ENCODE measurements at places on chromosomes 12 and 14. TPM values are rescaled to one million over a fixed set of nuclear protein-coding genes. Genes with fewer than 3 reads are reported as not detected.

GRCh38 chr14:30015489-30015888 lies 87.8 kb upstream of the PRKD1 start:
- no peak for DNase-seq
- no peaks in the 10 kb centered on the region for H3K36me3 ChIP-seq
- no peak overlapping the region for H3K4me3 ChIP-seq

DNA sequence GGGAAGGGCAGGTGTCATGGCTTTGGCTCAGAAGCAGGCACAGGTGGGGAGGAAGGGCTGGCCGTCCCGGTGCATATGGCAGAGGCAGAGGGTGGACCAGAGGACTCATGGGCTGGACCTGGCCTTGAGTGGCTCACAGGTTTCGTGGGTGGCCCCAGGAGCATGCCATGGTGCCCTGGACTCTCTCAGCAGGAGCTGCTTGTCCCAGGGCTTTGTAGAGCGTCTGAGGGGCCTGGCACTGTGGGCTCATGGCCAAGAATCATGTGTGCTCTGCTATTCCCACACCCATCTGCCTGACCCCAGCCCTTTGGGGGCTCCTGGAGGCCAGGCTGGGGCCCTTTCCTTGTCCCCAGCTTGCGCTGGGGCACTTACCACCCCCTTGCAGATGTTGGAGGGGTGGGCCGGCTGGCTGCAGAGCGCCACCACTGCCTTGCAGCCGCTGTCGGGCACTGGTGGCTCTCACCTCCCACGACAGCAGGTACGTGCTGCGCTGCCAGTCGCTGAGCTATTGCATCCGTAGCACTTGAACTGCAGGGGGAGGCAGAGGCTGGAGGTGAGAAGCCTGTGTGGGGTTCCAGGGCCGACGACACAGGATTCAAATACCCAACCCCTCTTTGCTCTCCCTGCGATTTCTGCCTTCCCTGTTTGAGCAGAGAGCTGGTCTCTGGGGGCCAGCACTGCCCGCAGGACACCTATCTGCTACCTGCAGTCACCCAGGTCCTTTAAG lies 187.4 kb upstream of the PRMT8 start:
- peaks cover 10% of the 10 kb centered on the region for H3K27me3 ChIP-seq
- no peak overlapping the region for H3K27ac ChIP-seq
- DNase-seq, result peak; percentile 53
- no peak overlapping the region for H3K4me3 ChIP-seq

DNA sequence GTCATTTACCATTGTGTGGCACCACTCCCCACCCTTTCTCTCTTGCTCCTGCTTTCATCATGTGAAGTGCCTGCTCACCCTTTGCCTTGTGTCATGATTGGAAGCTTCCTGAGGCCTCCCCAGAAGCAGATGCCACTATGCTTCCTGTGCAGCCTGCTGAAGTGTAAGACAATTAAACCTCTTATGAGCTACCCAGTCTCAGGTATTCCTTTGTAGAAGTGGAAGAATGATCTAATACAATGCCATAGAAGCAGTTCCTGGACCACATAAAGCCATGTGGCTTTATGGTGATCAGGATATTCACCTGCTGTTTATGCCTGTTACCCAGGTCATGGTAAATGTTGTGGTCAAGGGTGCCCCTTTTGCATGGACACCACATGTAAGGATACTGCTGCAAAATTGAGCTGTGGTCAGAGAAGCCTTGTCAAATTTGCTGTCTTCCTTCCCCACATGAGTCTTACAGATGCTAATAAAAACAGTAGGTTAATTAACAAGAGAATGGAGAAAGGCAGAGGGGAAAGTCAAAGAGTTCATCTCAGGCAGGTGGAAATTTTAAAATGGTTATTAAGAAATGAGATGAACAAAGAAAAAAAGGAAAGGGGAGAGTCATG lies 112.8 kb upstream of the IFNG-AS1 start:
- H3K4me1 ChIP-seq, result no peaks in the 10 kb centered on the region
- no peak for DNase-seq
- no peak overlapping the region for H3K27ac ChIP-seq
- H3K36me3 ChIP-seq, result no peaks in the 10 kb centered on the region
- no peaks in the 10 kb centered on the region for H3K27me3 ChIP-seq

GRCh38 chr12:27840229-27840999 lies 60.4 kb upstream of the MANSC4 start:
- peaks cover 2% of the 10 kb centered on the region for H3K4me1 ChIP-seq
- no peak overlapping the region for H3K4me3 ChIP-seq
- no peaks in the 10 kb centered on the region for H3K27me3 ChIP-seq
- DNase-seq, result no peak
- H3K27ac ChIP-seq, result no peak overlapping the region

GRCh38 chr14:38762426-38762825 lies 340.6 kb downstream of the SEC23A start:
- no peak for DNase-seq
- no peak overlapping the region for H3K4me3 ChIP-seq
- no peaks in the 10 kb centered on the region for H3K4me1 ChIP-seq
- no peaks in the 10 kb centered on the region for H3K27me3 ChIP-seq
- H3K27ac ChIP-seq, result no peak overlapping the region

TAMALIN gene
- total RNA-seq, result 31.4 TPM

GRCh38 chr14:22163051-22163450 lies 426.0 kb downstream of the DAD1 start:
- DNase-seq, result no peak
- no peaks in the 10 kb centered on the region for H3K4me1 ChIP-seq
- no peak overlapping the region for H3K4me3 ChIP-seq
- H3K27me3 ChIP-seq, result no peaks in the 10 kb centered on the region

PRICKLE1 gene
- 12.7 TPM for total RNA-seq

CRIP1 gene
- 422 TPM for total RNA-seq

DNA sequence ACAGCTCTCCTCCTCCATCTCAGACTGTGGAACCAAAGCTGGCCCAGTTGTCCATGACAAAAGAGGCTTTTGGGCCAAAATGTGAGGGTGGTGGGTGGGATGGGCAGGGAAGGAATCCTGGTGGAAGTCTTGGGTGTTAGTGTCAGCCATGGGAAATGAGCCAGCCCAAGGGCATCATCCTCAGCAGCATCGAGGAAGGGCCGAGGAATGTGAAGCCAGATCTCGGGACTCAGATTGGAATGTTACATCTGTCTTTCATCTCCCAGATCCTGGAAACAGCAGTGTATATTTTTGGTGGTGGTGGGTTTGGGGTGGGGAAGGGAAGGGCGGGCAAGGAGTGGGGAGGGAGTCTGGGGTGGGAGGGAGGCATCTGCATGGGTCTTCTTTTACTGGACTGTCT lies 11.8 kb upstream of the TAMALIN start:
- no peak overlapping the region for H3K4me3 ChIP-seq
- H3K4me1 ChIP-seq, result no peaks in the 10 kb centered on the region
- H3K27ac ChIP-seq, result no peak overlapping the region

GRCh38 chr12:104459368-104459909 lies 2.7 kb downstream of the CHST11 start:
- no peak overlapping the region for H3K27ac ChIP-seq
- H3K27me3 ChIP-seq, result peaks cover 8% of the 10 kb centered on the region
- peaks cover 2% of the 10 kb centered on the region for H3K4me1 ChIP-seq
- no peaks in the 10 kb centered on the region for H3K36me3 ChIP-seq

DNA sequence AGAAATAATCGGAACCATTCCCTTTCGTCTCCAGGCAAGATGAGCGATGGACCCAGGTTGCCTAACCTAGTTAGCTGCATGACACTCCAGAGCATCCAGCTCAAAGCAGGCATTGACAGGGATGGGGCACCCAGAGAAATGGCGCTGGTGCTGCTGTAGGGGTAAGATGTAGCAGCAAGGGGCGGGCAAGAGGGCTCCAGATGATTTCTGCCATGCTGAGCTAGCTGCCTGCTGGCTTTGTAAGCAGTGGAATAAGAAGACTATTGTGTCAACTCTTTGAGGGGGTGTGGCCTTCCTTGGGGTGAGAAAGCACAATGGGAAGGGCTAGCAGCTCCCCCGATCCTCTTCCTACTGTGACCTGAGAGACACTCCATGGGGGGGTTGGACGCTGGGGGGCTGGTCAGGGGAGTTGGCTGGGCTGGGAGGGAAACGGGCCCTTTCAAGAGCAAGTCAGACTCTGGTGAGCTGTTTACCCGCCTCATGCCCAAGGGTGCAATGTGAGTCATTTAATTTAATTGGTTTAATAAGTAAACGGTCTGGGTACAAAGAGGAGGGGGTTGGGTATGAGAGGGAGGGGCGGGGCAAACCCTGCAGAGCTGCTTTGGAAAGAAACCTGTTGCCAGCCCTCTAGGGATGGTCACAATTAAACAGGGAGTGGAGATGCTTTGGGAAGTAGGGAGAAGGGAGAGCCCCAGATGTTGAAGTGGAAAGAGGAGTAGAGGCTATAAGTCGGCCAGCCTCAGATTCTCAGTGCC lies 50.5 kb downstream of the B4GALNT3 start:
- H3K27ac ChIP-seq, result peak overlapping the region; percentile 73
- DNase-seq, result peak; percentile 16
- H3K4me3 ChIP-seq, result no peak overlapping the region
- no peaks in the 10 kb centered on the region for H3K27me3 ChIP-seq

DNA sequence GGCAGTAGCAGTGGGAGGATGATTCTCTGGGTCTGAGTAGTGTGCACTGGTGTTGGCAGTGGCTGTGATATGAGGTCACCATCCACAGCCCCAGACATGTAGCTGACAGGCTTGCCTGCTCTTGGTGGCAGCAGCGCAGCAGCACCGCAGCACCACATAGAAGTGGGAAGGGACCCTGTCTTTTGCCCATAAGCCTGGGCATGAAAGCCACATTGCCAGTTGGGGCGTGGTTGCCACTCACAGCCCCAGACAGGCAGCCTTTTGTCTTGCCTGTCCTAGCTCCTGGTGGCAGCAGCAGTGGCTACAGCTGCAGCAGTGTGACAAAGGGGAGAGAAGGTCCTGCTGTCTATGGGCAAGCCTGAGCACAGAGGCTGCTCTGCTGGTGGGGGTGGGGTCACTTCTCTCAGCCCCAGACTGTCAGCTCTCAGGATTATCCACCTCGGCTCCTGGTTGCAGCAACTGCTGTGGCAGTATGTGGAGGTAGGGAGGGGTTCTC lies 71.5 kb downstream of the BRMS1L start:
- H3K4me3 ChIP-seq, result no peak overlapping the region
- no peaks in the 10 kb centered on the region for H3K27me3 ChIP-seq
- no peak overlapping the region for H3K27ac ChIP-seq
- no peak for DNase-seq
- no peaks in the 10 kb centered on the region for H3K4me1 ChIP-seq

- H3K4me3 ChIP-seq, result no peak overlapping the region
- H3K27me3 ChIP-seq, result no peaks in the 10 kb centered on the region
- DNase-seq, result peak; percentile 92
- peak overlapping the region; percentile 29 for H3K27ac ChIP-seq
- H3K4me1 ChIP-seq, result peaks cover 74% of the 10 kb centered on the region
Observed at GRCh38 chr14:68245146-68246073, 425.8 kb downstream of the RAD51B start.

- H3K36me3 ChIP-seq, result no peaks in the 10 kb centered on the region
- DNase-seq, result no peak
Observed at GRCh38 chr14:59306775-59307174, 118.3 kb downstream of the DAAM1 start.

DNA sequence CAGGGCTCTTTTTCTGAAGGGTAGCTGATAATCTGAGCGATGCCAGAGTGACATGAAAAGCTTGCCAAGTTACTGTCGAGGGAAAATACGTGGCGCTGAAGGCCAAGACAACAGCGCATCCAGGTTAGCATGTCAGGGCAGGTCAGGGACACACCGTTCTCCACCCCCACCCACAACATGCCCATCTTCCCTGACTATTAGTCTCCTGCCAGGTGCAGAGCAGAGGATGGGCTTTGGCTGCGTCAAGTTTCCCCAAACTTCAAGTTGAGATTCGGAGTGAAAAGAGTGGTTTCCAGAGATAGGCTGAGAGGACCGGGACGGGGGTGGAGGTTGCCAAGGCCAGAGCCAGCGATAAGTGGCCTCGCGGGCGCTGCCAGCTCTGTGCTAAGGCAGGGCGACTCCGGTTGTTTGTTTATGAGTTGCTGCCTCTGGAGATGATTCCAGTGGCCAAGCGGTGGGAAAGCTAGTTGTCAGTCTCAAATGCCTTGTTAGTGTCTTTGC lies 1.7 kb downstream of the TRHDE start:
- peak; percentile 34 for DNase-seq
- peaks cover 7% of the 10 kb centered on the region for H3K4me1 ChIP-seq
- peak overlapping the region; percentile 41 for H3K4me3 ChIP-seq
- peaks cover 5% of the 10 kb centered on the region for H3K27me3 ChIP-seq

GRCh38 chr12:110776410-110776809 lies 33.7 kb upstream of the PPP1CC start:
- H3K4me1 ChIP-seq, result no peaks in the 10 kb centered on the region
- no peak for DNase-seq
- no peaks in the 10 kb centered on the region for H3K36me3 ChIP-seq
- H3K27me3 ChIP-seq, result no peaks in the 10 kb centered on the region

JAG2 gene
- total RNA-seq, result 35.1 TPM

DNA sequence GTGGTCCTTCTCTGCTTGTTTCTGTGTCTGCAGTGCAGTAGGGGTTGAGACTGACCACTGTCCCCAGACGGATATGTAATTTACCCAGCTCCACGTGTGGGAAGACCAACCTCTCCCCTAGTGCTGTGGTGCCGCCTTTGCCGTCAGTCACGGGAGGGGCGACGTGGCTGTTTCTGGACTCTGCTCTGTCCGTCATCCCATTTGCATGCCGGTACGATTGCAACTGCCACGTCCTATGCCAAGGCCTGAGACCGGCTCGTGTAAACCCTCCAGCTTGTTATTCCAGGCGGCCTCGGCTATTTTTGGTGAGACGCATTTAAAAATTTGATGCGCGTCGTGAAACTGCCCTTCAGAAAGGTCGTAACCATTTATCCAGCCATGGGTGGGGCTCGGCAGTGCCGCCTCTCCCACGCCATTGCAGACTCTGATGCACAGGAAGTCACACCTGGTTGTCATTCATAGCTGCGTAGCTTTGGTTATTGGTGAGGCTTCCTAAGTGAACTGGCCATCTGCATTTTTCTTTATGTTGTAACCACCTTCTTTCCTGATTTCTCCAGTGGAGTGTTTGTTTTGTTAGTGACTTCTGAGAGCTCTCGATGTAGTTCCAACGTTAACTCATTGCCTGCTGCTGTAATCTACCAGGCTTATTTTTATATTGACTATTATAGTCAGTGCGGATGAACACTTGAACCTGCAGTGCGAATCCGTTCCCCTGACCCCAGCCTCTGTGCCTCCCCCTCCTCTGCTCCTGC lies 75.1 kb downstream of the ADGRD1 start:
- no peaks in the 10 kb centered on the region for H3K4me1 ChIP-seq
- H3K27me3 ChIP-seq, result no peaks in the 10 kb centered on the region
- H3K4me3 ChIP-seq, result no peak overlapping the region
- H3K27ac ChIP-seq, result no peak overlapping the region
- peak; percentile 38 for DNase-seq

- DNase-seq, result peak; percentile 61
- no peaks in the 10 kb centered on the region for H3K27me3 ChIP-seq
- no peaks in the 10 kb centered on the region for H3K36me3 ChIP-seq
- H3K4me3 ChIP-seq, result no peak overlapping the region
Observed at GRCh38 chr14:24734917-24735500, 101.0 kb upstream of the GZMB start.

CD27 gene
- total RNA-seq, result 1.9 TPM

Measured in lung (tissue), 17 donors.